Activated naive CD8-positive, alpha-beta T cell treated with anti-CD3 and anti-CD28 coated beads, Interleukin-2, amount 50 U/mL, for 24 hours (primary cell): ENCODE measurements at places on chromosomes 5 and 9.

GRCh38 chr9:88237991-88238571, 99.8 kb upstream of the SPATA31C2 start:
- peak; percentile 12 for DNase-seq

- no peak for DNase-seq
Measured at GRCh38 chr9:105357937-105358336, 89.9 kb upstream of the FSD1L start.

- DNase-seq, result no peak
Measured at GRCh38 chr5:78701795-78702410, 53.3 kb upstream of the LHFPL2 start.

- DNase-seq, result peak; percentile 55
Measured at GRCh38 chr5:154757814-154758406, 2.7 kb downstream of the LARP1 start.

- DNase-seq, result no peak
Measured at GRCh38 chr5:159496773-159497172, 166.5 kb upstream of the IL12B start.

GRCh38 chr9:99808454-99808853, 13.2 kb upstream of the NR4A3 start:
- DNase-seq, result no peak

GRCh38 chr5:107542831-107543231, 127.9 kb downstream of the EFNA5 start:
- no peak for DNase-seq

DNA sequence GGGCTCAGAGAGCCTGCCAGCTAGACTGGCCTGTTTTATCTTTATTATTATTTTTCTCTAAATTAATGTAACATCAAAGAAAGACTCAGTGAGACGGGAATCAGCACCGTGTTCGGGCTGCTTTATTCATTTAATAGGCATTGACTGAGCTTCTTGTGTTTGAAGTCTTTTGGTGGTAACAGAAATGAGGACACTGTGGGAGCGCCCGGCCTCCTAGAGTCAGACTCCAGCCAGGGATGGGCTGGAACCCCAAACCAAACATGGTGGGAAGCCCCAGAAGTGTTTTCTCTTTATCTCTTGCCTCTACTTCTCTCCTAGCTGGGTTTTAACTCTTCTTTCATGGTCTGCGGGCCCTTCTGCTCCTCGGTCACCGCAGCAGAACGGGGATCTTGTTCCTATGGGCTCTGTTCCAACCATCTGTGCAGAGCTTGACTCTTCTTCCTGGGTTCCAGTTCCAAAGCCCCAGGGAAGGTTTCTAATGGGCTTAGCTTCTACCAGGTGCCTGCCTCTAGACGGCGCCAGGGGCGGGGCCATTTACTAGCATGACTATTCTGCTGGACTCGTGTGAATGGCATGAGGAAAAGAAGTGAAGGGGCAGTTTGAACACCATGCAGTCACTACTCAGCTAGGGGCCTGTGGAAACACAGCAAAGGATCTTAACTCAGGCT, 123.8 kb downstream of the FGF18 start:
- no peak for DNase-seq

- DNase-seq, result no peak
Measured at GRCh38 chr9:98708933-98709911, at the start of gene GABBR2. Gene GABBR2 (minus strand): TSS chr9:98708935. CDS start chr9:98708737, 198 bp downstream.

GRCh38 chr9:37329576-37329975, 92.9 kb upstream of the GRHPR start:
- no peak for DNase-seq

DNA sequence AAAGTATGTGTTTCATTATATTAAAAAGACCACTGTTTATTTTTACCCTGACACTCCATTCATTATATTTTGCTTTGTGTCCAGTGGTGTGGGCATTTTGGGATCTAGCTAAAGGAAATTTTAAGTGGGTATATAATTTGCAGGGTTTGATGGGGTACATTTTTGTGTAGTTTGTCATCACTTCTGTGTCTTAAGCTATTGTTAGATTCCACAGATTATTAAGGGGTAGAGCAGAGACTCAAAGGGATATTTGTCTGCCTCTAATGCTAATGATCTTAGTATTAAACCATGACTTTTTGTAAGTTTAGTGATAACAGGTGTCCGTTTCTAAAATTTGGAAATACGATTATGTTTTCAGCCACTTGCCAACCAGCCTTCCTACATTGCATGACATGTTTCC, 731.6 kb downstream of the BRINP1 start:
- DNase-seq, result no peak

GRCh38 chr9:12141422-12141821, 551.8 kb upstream of the TYRP1 start:
- no peak for DNase-seq

DNA sequence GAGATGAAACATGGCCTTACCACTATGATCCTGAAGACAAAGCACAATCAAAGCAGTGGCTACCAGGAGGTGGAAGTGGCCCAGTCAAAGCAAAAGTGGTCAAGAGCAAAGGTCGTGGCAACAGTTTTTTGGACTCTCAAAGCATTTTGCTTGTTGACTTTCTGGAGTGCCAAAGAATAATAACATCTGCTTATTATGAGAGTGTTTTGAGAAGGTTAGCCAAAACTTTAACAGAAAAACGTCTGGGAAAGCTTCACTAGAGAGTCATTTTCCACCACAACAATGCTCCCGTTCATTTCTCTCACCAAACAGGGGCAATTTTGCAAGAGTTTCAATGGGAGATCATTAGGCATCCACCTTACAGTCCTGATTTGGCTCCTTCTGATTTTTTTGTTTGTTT, 33.6 kb upstream of the MAMDC2 start:
- no peak for DNase-seq

GRCh38 chr9:89926691-89927220, 321.9 kb downstream of the GADD45G start:
- no peak for DNase-seq

DNA sequence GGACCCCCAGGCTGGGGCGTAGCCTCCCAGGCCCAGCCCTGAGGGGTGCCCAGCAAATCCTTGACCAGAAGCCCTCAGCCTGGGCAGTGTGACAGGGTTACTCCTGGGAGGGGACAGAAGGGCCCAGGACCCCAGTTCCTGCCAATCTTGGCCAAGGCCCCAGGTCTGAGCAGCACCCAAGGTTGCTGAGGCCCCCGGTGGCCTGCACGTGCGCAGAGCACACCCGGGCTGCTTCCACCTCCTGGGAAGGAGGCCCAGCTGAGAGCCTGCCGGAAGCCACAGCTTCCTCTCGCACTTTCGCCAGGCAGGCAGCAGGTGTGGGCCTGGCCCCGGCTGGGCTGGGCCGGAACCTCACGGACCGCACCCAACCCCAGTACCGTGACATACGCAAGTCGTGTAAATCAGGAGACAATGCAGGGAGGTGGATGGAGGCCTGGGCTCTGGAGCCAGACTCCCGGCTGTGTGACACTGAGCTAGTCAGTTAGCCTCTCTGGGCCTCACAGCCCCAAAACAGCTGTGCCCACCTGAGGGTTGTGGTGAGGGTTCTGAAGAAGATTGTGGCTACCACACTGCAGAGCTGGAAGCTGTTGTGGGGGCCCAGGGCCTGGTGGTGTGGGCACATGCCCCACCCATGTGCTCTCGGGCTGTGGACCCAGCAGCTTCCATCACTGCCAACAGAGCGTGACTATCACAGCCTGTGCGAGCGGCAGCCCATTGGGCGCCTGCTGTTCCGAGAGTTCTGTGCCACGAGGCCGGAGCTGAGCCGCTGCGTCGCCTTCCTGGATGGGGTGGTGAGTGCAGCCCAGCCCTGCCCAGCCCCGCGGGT, 5.1 kb downstream of the GRK6 start:
- peak; percentile 80 for DNase-seq

DNA sequence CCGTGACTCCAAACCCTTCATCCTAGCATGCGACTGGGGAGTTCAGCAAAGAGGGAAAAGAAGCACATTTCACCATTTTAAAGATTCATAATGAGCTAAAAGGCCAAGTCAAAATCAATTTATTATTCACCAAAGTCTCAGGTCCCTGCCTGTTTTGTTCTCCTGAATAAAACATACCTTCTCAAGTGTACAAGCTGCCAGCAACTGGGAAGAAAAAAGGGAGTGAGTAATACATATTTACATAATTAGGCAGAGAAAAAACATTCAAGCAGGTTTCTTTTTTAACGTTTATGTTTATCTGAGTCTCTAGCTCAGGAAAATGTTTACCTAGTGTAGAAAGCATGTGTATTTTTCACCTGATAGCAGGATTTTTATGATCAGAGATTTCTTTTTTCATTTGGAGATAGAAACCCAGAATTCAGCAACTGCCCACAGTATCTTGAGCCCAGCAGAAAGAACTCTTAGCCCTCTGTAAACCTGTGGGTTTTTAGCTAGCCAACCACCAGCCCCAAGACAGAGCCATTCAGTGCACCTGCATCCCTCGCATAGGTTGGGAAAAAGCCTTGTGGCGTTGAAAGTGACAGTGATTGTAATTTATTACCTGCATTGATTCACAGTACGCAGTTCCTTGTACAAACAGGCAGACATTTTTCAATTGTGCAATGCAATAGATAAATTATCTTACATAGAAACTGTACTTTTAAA, 117.9 kb upstream of the GRIA1 start:
- no peak for DNase-seq

DNA sequence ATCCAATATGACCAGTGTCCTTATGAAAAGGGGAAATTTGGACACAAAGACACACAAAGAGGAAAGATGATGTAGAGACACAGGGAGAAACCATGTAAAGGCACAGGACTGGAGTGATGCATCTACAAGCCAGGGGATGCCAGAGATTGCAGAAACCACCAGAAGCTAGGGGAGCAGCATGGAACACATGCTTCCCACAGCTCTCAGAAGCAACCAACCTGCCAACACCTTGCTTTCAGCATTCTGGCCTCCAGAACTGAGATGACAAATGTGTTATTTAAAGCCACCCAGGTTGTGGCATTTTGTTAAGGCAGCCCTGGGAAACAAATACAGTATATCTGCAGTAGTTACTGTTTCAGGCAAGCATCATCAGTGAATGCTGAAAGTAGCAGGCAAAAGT, 23.2 kb downstream of the DAP start:
- no peak for DNase-seq

DNA sequence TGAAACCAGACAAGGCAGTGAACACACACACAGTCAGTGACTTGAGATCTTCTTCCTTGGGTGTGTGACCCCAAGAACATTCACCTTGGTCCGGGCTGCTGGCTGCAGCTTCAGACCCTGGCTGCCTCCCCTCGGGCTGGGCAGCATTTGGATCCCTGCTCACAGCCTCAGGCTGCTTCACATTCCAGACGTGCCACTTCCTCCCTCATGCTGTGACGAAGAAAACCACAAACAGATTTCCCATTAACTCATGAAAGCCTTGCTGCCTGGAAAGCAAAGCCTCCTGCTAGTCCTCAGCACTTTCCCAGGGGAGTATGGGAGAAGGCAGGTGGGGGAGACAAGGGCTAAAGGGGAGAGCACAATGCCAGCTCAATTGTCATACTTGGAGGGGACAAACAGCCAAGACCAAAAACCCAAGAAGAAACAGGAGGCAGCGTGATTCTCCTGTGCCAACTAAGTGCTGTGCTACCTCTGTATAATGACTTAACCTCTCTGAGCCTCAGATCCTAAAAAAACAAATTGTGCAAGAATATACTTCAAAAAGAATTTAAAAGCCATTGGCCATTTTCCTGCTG, 594.6 kb upstream of the BRINP1 start:
- DNase-seq, result no peak

- DNase-seq, result peak; percentile 77
Measured at GRCh38 chr5:177309351-177310191, 2.1 kb downstream of the MXD3 start.

DNA sequence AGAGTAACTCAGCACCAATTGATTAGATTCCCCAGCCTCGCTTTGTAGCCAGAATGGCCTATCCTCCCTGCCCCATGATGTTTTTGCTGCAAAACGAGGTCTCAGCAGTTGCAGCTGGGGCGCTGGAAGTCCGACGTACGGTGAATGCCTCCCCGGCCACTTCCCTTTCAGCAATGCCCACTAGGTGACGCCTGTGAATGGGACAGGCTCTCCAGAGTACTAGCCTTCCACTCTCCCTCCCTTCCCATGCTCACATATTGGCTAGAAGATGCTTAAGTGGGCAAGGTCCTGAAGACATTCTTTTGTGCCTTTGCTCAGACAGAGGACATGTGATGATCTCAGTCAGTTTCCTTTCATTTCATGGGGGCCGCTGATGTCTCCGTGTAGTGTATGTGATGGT, 50.8 kb downstream of the DMRT2 start:
- DNase-seq, result no peak

- no peak for DNase-seq
Measured at GRCh38 chr9:70054521-70054920, 10.9 kb downstream of the MAMDC2 start.

GRCh38 chr9:134217431-134218210, 53.3 kb upstream of the RNU6ATAC start:
- DNase-seq, result no peak

- DNase-seq, result no peak
Measured at GRCh38 chr9:35026671-35027070, 37.1 kb downstream of the DNAJB5 start.

- DNase-seq, result no peak
Measured at GRCh38 chr5:157354800-157355199, 88.9 kb downstream of the CYFIP2 start.

DNA sequence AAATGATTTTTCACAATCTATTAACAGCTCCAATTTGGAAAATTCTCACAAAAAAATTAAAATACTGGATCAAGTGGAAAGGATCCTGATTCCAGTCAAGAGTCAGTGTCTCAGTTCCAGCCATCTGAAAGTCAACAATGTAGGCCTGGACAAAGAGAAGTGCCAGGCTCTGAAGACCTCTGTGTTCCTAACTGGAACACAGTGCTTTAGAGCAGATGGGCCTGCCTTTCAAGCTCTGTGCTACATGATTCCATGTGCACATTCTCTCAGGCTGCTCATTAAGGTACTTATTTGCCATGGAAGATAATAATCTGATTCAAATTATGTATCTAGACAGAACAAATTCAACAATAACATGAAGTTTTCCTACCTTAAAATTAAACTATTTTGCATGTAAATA, 30.2 kb upstream of the ALDH1A1 start:
- DNase-seq, result no peak

GRCh38 chr5:79535477-79536192, 21.7 kb upstream of the HOMER1 start:
- DNase-seq, result no peak

DNA sequence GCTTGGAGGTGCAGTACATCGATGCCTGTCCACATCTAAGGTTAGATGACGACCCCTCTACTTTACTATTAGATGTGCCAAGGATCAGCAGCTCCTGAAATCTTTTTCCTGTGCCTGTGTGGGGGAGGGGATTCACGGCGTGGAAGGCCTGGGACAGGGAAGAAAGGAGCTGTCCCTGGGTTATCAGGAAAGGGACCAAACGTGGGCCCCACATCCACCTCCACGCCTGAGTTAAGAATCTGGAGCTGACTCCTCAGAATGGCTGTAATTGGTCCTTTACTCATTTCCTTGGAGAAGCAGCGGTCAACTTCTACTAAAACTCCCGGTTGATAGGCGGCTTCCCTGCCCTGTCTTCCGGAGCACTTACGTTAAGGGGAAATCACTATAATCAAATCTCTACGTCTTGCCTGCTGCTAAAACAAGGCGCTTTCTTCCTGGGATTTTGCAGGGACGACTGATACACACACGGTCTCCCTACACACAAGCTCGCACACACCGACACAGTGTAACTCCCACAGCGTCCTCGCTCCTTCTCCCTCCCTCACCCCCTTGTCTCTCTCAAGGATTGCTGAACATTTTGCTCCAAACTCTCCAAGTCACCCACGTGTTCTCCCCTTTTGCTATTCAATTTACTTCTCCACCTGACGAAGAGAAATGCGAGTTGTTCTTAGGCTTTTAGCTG, 1.4 kb downstream of the PDE4D start:
- no peak for DNase-seq
